ENCODE measurements at places on chromosomes 1 and 21.
A peak's percentile ranks its signal among the peaks of the same experiment; 100 is the strongest.

GRCh38 chr1:112761714-112762480 is 46.8 kb upstream of the PPM1J start:
- no peak for DNase-seq

DNA sequence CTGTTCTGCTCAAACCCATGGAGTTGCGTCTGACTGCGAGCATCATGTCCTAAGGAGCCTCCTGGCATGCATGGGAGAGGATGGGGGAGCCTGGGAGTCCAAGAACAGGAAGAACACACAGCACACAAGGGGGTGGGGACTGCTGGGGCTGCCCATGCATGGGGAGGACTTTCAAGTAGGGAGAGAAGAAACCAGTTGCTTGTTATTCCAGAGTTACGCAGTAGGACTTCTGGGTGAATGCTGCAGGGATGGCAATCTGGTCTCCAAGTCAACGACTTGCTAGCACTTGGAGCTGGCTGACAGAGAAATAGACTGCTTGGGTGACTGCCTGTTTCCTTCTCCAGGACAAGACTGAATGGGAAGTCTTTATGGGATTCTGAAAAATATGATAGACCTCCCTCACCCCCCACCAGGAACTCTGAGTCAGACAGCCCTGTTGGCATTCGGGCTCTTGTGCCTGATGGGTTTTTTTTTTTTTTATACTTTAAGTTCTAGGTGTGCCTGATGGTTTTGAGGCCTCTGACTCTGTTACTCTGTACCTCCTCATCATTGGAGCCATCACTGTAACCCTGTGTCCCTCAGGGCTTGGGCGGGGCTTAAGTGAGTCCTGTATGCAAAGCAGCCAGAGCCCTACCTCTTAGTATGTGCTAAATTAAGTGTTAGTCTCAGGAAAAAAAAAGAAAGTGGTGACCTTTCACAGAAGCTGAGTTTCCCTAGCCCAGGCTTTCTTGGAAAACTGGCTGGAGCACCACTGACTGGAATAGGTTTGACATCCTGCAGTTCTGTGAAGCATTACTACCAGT is 30.3 kb downstream of the MAP3K21 start:
- no peak for DNase-seq

- no peak for DNase-seq
Measured at GRCh38 chr1:227191607-227192006, 126.7 kb downstream of the CDC42BPA start.

DNA sequence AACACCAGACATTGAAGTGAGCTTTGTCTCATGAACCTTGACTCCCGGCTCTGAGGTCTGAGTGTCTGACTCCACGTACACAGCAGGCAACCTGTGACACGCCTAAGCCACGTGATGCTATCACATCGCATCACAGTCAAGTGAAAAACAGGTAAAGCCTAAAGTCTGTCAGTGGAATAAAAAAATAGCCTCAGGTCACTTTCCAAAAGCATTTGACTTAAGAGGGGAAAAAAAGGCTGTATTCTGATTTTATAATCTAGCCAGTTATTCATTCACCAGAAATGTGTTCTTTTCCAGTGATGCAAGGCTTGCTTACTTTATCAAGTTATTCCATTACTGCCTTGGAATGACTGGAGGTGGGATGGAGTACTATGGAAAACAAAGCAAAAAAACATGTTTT is 163.2 kb upstream of the HMCN1 start:
- peak; percentile 28 for DNase-seq

Measured in CD4-positive, alpha-beta T cell treated with Interferon gamma for 1 hour (primary cell).